Stimulated activated CD8-positive, alpha-beta memory T cell treated with anti-CD3 and anti-CD28 coated beads, Interleukin-7, amount 100 ng/mL, for 1 hour (primary cell): ENCODE measurements at places on chromosomes 7 and 10.

DNA sequence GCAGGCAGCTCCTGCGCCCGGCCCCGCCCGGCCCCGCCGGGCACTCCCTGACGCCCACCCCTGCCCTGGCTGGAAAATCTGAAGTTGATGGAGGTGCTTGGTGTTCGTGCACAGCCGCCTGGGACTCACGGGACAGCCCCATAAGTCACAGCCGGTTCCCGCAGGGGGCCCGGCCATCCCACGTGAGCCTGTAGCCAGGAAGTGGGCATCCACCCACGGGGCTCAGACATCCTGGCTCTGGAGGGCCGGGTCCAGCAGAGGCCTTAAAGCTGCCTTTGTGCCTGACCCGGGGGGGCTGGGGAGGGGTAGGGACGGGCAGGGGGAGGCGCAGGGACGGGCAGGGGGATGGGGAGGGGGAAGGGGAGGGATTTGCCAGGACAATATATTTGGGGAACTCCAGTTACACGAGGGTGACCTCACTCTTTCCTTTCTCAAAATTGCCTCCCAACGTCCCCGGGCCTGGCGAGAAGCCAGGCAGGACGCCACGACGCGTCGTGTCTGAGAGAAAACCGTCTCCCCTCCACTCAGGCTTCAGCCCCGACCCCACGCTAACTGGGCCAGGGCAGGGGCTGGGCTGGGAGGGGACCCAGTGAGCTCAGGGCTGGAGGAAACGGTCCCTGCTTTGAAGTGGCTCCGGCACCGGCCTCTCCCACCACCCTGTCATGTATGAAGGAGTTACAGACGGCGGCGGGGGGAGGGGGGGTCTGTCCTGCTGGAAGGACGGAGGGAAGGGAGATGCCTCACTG is 82.1 kb upstream of the PDGFA start:
- DNase-seq, result peak; percentile 58

DNA sequence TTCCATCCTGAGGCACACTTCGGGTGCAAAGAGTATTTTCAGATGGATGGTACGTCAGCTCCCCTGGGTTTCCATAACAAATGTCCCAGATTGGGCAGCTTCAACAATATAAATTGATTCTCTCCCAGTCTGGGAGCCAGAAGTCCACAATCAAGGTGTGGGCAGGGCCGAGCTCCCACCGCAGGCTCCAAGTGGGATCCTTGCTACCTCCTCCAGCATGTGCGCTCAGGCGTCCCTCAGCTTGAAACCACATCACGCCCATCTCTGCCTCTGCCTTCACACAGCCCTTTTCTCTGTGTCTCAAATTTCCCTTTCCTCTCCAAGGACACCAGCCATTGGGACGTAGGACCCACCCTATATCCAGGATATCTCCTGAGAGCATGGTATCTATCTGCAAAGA is 153.5 kb downstream of the DIP2C start:
- DNase-seq, result no peak

GRCh38 chr7:3218411-3219225 is 82.4 kb upstream of the SDK1 start:
- DNase-seq, result no peak

- no peak for DNase-seq
These were observed 151.1 kb downstream of the ACTR3B start for GRCh38 chr7:152910545-152911225.

- no peak for DNase-seq
These were observed 7.5 kb downstream of the SAR1A start for GRCh38 chr10:70162892-70163201.

DNA sequence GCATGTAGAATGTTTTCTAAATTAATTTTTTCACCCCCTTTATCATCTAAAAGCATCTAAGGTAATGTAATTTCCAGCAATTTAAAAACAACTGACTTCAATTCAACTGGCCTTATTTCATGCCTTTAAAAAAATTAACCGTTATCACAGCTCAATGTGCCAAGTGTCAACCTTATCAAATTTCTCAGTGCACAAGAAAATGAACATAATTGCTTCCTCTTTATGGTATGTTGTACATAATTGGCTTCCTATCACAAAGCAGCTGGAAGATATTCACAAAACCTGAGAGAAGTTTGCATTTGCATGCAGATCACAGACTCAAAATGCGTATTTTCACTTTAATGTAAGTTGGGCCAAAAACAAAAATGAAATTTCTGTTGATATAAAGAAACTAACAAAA is 966.4 kb downstream of the GRM8 start:
- DNase-seq, result no peak

DNA sequence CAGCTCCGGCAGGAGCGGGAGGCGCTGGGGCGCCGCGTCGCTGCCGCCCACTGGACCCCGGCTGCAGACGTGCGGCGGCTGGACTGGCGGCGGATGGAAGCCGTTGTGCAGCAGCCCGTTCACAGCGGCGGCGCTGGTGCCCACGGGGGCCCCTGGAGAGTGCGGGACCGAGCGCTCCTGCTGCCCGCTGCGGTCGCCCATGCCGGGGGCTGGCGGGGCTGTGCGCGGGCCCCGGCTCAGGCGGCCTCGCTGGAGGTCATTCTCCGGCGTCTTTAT is 413 bp downstream of the PANK1 start:
- no peak for DNase-seq

DNA sequence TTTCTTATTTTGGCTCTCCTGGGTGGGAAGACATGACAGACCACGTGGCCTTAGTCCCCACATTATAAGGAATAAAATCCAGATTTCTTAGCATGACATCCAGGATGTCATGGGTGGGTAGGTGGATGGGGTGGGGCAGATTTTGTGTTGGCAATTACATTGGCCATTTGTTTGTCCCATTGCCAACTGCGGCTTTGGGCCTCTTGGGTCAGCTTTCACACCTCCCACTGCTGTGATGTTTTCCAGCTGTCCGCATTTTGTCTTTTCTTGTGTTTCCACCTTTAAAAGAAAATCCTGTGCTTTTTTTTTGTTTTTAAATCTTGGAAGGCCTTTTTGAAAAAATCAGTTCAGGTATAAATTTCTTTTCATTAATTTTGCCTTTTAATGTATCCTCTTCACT is 237.0 kb downstream of the SDK1 start:
- DNase-seq, result no peak

- DNase-seq, result no peak
These were observed 249.2 kb downstream of the PHTF2 start for GRCh38 chr7:78047800-78048199.

GRCh38 chr10:105925045-105925785 is 1239.3 kb downstream of the SORCS1 start:
- no peak for DNase-seq

- DNase-seq, result no peak
These were observed 732.5 kb upstream of the POM121L12 start for GRCh38 chr7:52302765-52303520.

DNA sequence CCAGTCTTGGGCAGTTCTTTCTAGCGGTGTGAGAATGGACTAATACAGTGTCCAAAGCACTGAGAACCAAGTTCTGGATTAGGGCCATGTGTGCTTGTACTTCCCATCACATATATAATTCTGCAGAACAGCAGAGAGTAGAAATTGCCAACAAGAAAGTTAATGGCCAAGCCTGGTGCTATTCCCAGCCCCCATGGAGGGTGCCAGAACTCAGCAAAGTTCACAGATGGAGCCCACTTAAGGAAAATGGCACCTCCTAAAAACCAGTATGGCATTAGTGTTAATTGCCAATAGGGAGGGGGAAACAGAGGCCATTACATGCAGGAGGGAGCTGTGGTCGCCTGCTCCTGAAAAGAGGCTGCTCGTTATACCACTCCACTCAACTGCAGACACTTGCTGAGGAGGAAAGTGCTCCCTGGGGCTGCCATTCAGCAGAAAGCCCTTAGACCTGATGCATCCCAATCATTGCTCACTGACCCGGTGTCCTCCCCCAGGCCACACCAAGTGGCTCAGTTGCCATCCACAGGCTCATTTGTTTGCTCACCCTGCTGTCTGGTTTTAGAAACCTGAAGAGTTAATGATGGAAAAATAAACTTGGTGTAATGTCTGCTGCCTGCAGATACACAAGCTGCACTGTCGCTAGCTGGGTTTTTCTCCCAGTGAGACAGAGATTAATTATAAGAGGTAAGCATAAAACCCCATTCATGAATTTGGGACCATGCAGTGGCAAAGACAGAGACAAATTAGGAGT is 280.6 kb downstream of the GFRA1 start:
- no peak for DNase-seq

GRCh38 chr7:154794147-154794780 is 208.7 kb downstream of the PAXIP1 start:
- no peak for DNase-seq

- no peak for DNase-seq
These were observed 180.1 kb downstream of the ARID5B start for GRCh38 chr10:62081341-62082270.

DNA sequence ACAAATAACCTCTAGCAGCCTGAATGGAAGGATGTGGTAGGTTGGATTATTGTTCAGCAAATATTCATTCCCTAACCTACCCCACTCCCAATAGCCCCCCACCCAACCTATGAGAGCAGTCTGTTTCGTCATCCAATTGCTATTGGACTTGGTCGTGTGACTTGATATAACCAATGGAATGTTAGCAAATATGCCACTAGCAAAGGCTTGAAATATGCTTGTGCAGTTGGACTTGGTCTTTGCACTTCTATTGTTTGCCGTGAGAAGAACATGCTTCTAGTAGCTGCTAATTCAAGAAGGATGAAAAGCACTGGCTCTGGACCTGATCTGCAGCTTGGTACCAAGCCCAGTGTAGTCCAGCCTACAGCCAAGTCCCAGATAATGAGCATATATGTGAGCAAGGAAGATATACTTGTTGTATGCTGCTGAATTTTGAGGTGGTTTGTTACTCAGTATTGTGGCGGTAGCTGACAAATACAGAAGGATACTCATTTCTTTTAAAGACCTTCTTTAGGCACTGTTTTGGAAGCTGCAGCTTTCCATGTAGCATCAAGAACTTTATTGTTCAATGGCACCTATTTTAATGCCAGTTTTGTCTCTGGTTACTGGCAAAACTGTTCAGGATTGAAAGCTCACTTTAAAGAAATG is 180.4 kb downstream of the EXOC4 start:
- no peak for DNase-seq

- no peak for DNase-seq
These were observed 136.9 kb downstream of the CUBN start for GRCh38 chr10:16992611-16993119.

GRCh38 chr10:12703813-12704212 is 297.7 kb downstream of the CCDC3 start:
- DNase-seq, result no peak

GRCh38 chr10:31999070-31999660 is 57.1 kb downstream of the KIF5B start:
- DNase-seq, result no peak

DNA sequence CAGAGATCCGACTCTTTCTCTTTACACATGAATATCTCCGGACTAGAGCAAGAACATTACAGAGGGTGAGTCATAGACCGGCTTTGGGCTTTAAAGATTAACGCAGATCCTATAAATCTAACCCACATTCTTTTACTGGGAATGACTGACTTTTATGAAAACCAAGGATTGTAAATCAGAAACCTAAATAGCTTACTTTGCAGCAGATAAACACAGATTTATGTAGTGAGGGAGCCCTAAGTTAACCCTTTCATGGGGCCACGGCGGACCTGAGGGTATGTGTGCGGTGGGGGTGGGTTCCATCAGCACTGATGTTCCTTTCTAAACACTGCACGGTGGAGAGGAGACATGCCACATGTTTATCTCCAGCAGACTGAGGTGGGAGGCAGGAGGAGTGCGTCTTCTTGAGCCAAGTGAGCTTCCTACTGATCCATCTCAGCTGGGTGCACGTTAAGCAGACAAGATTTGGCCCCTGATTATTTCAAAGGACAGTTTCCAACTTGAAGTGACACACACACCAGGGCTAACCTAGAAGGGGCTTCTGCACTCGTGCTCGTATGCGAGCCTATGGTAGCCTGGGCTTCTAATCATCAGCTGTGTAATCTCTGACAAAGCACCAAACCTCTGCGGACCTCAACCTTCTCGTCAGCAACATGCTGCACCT is 127.6 kb downstream of the WDR11 start:
- DNase-seq, result no peak

DNA sequence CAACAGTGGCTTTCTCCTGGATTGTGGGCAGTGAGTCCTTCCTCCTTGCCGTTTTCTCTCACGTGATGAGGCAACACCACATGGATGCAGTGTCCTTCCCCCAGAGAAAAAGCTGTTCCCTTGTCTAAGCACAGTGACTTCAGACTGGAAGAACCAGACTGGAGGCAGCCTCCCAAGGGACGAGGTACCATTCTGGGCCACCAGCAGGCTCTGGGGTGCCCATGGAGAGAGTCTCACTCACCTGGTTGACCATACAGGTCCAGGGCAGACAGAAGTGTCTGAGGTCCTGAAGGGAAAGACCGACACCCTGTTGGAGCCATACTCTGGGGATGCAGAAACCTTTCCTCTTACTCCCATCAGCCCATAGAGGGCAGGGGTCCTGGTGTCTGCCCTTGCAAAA is 69.2 kb upstream of the DOCK1 start:
- DNase-seq, result no peak

GRCh38 chr7:110808361-110808760 is 282.6 kb upstream of the LRRN3 start:
- DNase-seq, result no peak

DNA sequence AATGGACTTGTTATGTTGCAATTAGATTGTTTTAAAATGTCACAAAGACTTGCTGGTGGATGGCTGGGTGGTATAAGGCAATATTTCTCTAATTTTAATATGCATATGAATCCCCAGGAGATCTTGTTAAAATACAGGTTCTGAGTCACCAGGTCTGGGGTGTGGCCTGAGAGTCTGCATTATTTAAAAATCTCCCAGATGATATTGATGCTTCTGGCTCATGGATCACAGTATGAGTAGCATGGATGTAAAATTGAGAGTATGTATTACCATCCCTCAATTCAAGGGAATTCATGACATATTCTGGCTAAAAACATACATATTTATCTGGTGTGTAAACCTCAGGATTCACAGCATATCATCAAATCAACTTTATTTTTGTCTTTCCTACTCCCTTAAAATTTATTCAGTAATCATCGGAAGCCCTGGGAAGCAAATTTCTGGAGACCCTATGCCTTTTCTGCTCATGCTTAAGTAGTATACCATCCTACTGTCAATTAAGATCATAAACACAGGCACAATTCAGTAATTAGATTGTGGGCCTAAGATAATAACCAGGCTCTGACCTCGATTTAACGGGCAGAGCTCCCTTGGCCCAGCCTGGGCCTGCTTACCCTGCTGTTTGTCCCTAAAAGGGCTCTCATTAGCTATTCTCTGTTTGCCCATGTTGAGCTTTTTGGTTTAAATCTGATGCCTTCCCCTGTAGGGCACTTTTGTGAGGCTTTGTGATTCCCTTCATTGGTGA is 29.6 kb upstream of the ICA1 start:
- no peak for DNase-seq
